CD8-positive, alpha-beta memory T cell (primary cell): ENCODE measurements at places on chromosomes 2 and 18.

DNA sequence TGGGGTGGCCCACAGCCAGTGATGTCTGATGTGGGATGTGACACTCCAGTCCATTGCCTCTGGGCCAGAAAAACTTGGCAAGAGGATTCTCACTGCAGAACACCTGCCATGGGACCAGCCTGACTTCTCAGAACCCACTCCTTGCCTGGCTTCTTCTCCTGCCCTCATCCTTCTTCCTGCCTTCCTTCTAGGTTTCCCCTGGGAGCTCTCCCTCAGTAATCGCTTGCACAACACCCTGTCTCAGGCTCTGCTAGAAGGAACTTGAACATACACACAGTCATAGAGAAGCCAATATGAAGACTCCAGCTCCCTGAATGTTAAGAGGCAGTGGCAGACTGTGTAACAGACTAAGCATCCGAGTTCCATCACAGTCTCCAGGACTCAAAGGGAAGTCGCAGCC, 4.3 kb upstream of the COL6A3 start:
- DNase-seq, result no peak

GRCh38 chr2:102606353-102606752, 13.0 kb upstream of the SLC9A2 start:
- no peak for DNase-seq

DNA sequence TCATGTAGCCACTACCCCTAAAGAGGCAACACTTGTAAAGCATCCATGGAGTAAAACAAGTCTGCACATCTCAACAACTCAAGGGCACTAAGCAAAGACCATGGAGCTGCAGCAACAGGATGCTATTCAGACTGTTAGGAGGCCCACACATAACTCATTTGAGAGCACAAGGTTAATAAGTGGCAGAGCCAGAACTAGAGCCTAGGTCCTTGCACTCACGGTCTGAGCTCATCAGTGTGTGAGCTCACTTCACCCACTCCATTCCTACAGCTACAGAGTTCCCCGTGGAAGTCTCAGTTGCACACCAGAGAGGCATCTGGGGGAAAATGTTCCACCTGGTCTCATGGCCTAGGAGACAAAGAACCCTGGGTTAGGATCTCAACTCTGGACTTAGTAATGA, 35.0 kb downstream of the TTC32 start:
- DNase-seq, result no peak

DNA sequence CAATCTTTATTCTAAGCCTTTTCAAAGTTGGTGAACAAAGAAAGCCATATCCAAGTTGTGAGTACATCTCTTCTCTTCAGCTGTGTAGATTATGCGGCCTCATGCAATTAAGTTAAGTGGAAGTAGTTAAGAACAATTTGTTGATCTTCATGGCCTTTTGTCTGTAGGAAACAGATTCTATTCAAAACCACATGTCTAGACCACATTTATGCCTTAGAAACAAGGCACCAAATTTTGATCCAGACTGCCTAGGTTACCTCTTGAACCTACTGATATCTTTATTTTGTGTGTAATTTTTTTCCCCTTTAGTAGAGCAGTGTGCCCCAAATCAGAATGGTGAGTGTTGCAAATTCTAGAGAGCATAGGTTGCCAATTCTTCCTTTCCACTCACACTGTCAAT, 101.6 kb upstream of the CERS6 start:
- no peak for DNase-seq

- DNase-seq, result no peak
These were observed 64.4 kb upstream of the FOSL2 start for GRCh38 chr2:28327956-28328922.
